ENCODE measurements at places on chromosomes 5 and 9. TPM values are rescaled to one million over a fixed set of nuclear protein-coding genes. Genes with fewer than 3 reads are reported as not detected.

- DNase-seq = no peak
- H3K4me1 ChIP-seq = no peaks in the 10 kb centered on the region
- no peak overlapping the region for H3K4me3 ChIP-seq
- H3K27ac ChIP-seq = no peak overlapping the region
- H3K27me3 ChIP-seq = no peaks in the 10 kb centered on the region
Measured at GRCh38 chr5:91229031-91229727, 153.9 kb downstream of the ARRDC3 start.

- DNase-seq = no peak
- H3K36me3 ChIP-seq = no peaks in the 10 kb centered on the region
- H3K27me3 ChIP-seq = no peaks in the 10 kb centered on the region
- H3K27ac ChIP-seq = no peak overlapping the region
- no peak overlapping the region for H3K4me3 ChIP-seq
- H3K4me1 ChIP-seq = peaks cover 15% of the 10 kb centered on the region
Measured at GRCh38 chr5:116759860-116760640, 185.4 kb upstream of the SEMA6A start.

DNA sequence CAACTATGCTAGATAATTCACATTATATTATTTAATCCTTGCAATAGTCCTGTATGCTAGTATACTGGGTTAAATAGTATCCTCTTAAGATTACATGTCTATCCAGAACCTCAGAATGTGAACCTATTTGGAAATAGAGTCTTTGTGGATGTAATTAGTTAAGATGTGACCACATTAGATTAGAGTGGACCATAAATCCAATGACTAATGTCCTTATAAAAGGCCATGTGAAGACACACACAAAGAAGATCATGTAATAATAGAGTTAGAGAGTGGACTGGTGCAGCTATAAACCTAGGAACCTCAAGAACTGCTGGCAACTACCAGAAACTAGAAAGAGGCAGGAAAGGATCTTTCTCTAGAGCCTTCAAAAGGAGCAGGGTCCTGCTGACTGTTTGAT lies 263.6 kb upstream of the PTGER4 start:
- H3K27ac ChIP-seq = no peak overlapping the region
- H3K27me3 ChIP-seq = peaks cover 5% of the 10 kb centered on the region
- H3K4me3 ChIP-seq = no peak overlapping the region
- DNase-seq = no peak
- no peaks in the 10 kb centered on the region for H3K36me3 ChIP-seq

GRCh38 chr5:172059661-172060100 lies 53.2 kb upstream of the FBXW11 start:
- no peak for DNase-seq
- no peaks in the 10 kb centered on the region for H3K27me3 ChIP-seq
- peaks cover 26% of the 10 kb centered on the region for H3K36me3 ChIP-seq
- no peak overlapping the region for H3K4me3 ChIP-seq
- H3K27ac ChIP-seq = no peak overlapping the region

DNA sequence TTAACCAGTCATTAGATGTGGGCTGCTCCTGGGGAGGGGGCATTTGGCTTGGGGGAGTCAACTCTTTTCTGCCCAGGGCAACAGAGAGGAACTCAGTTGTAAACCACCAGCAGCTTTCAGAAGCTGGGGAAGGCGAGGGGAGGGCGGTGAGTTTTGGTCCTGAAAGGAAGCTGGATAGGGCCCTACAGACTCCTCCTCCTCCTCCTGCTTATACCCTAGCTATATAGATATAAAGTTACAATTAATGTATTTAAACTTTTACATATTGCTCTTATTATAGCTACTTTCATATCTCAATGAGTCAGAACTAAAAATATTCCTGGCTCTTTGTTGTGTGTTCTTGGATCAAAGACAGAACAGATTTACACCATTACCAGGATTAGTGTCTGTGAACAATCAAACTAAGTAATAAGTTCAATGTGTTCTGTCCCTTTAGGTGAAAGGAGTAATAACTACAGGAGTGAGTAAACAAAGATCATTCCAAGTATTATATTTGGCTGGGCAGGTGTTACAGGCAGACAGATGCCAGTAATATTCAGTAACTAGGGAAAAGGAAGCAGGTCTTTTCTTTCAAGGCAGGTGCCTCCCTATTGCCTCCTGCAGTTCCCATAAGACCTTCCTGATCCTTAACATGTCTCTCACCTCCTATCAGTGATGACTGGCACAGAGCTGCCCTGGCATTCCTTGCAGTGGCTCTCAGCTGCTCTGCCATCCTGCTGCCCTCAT lies 20.5 kb upstream of the VPS13A start:
- no peak overlapping the region for H3K27ac ChIP-seq
- H3K27me3 ChIP-seq = peaks cover 25% of the 10 kb centered on the region
- H3K4me1 ChIP-seq = no peaks in the 10 kb centered on the region
- no peak for DNase-seq
- H3K36me3 ChIP-seq = no peaks in the 10 kb centered on the region

DNA sequence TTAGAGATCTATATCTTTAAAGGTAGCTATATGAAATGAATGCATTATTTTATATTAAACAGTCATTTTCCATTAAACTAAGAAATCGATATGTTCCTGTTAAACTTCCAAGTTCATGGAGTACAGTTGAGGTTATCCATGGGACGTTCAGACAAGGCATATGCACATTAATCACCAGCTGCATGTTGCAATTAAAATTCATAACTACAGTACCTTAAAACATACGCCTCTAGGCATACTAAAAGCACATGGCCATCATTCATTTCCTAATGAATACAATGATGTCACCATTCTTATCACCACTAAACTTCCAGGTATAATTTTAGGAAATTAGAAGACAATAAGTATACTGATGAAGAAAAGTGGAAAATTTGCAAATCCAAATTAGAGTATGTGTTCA lies 174.3 kb downstream of the CDH12 start:
- no peak for DNase-seq
- no peak overlapping the region for H3K27ac ChIP-seq
- no peak overlapping the region for H3K4me3 ChIP-seq
- H3K36me3 ChIP-seq = no peaks in the 10 kb centered on the region
- peaks cover 6% of the 10 kb centered on the region for H3K4me1 ChIP-seq

DNA sequence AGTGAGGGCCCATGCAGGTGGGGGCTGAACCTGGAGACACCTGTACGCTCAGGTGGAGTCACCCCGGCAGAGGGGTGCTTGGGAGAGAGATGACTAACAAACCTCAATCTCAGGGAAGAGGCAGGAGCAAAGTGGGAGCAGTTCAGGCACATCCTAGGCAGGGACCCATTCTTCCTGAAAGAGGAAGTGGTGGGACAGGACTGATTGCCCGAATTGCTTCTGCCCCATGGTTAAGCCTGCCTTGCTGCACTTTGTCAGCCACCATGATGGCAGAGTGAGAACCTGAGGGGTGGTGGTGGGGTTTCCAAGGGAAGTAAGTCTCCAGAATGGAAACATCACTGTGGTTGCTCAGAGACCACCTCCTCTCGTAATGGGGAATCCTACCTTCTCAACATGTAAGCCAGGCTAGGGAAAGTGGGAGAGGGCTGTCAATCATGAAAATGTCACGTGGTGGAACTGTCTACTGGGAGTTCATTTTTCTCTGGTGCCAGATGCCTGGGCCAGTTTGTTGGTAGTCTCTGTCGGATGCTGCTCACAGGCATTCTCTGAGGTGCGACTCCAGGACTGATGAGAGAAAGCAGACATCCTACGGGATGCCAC lies 150.4 kb downstream of the HSPA4 start:
- DNase-seq = no peak
- peaks cover 3% of the 10 kb centered on the region for H3K36me3 ChIP-seq
- H3K4me3 ChIP-seq = no peak overlapping the region
- H3K27ac ChIP-seq = no peak overlapping the region
- H3K4me1 ChIP-seq = peaks cover 9% of the 10 kb centered on the region
- H3K27me3 ChIP-seq = peaks cover 21% of the 10 kb centered on the region

DNA sequence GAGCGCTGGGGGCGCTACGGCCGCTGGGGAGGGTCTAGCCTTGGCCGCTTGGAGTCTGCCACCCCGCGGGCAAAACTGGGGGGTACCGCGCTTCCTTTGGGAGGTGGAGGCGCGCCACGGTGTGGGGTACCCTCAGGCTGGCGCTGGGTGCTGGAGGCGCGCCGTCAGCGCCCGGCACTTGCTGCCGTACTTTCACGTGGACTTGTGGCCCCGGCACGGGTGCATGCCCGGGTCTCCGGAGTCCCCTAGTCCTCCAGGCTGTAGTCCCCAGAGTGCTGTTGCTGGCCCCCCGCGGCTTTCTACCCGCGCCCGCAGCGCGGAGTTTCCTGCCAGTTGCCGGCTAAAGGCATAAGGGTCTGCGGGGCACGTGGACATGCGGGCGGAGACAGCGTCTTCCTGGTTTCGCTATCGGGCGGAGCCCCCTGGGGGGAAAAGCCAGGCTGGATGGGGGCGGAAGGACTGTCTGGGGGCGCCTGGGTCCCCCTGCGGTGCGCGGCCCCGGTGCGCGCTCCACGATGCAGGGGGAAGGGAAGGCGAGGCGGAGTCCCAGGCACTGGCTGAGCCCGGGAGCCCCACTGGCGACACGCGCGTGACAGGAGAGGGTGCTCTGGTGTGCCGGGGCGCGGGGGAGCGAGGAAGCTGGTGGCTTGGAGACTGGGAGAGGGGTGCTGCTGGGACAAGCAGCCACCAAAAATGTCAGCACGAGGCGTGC lies 666 bp downstream of the PPARGC1B start:
- no peaks in the 10 kb centered on the region for H3K36me3 ChIP-seq
- H3K27me3 ChIP-seq = peaks cover 33% of the 10 kb centered on the region
- peak; percentile 74 for DNase-seq

DNA sequence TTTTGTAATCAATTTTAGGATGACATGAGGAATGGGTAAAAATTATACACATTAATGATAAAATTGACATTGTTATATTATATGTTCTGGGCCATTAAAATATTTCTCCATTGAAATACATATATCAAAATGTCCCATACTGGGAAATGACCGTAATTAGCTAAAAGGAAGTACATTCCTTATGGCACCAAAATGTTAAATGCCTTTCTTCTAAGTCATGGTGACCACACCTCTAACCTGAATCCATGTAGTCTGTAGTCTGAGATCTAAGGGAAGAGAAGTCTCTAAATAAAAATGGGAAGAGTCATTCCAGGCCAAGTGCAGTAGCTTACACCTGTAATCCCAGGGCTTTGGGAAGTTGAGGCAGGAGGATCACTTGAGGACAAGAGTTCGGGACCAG lies 10.0 kb upstream of the GDA start:
- H3K4me3 ChIP-seq = no peak overlapping the region
- DNase-seq = no peak
- peaks cover 3% of the 10 kb centered on the region for H3K36me3 ChIP-seq
- H3K27ac ChIP-seq = peak overlapping the region; percentile 53

DNA sequence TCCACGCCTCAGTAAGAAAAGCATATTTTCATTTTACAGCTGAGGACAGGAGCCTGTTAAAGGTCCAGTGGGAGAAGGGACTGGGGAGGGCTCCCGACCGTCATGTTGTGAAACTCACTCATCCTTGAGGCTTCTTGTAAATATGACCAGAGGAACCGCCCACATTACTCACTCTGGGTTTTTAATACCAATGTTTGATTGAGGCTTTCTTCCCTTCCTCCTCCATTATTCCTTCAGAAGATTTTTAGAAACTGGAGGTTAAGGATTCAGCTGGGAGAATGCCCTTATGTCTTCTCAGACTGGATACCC lies 61.4 kb upstream of the GLRX start:
- peaks cover 3% of the 10 kb centered on the region for H3K4me1 ChIP-seq
- peaks cover 8% of the 10 kb centered on the region for H3K36me3 ChIP-seq
- DNase-seq = no peak
- no peaks in the 10 kb centered on the region for H3K27me3 ChIP-seq

- no peaks in the 10 kb centered on the region for H3K36me3 ChIP-seq
- no peak overlapping the region for H3K27ac ChIP-seq
- no peaks in the 10 kb centered on the region for H3K27me3 ChIP-seq
Measured at GRCh38 chr9:103471241-103471640, 476.1 kb downstream of the CYLC2 start.

- H3K36me3 ChIP-seq = peaks cover 30% of the 10 kb centered on the region
- H3K4me3 ChIP-seq = no peak overlapping the region
- no peak for DNase-seq
Measured at GRCh38 chr9:112218908-112219307, 43.8 kb upstream of the SUSD1 start.

GRCh38 chr9:9942764-9943424 lies 669.9 kb downstream of the PTPRD start:
- H3K4me1 ChIP-seq = peaks cover 4% of the 10 kb centered on the region
- H3K4me3 ChIP-seq = no peak overlapping the region
- H3K27me3 ChIP-seq = no peaks in the 10 kb centered on the region
- peak; percentile 84 for DNase-seq

- DNase-seq = no peak
- no peaks in the 10 kb centered on the region for H3K36me3 ChIP-seq
- H3K4me1 ChIP-seq = peaks cover 9% of the 10 kb centered on the region
- H3K27me3 ChIP-seq = no peaks in the 10 kb centered on the region
Measured at GRCh38 chr9:124797343-124798103, 20.6 kb downstream of the OLFML2A start.

DNA sequence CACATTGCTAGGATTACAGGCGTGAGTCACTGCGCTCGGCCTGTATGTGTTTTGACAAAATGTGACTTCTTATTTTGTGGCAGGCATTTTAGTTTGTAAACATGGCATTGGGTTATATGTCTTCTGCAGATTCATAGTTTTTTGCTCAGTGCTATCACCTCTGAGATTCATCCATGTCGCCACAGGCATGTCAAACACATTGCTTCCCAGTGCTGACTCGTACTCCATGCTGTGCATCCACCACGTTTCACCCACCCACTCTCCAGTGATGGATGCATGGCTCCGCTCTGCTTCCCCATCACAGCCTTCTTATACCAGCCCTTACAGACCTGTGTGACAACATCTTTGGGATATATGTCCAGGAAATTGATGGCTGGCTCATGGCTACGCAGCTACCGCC lies 158.8 kb downstream of the GAS1 start:
- H3K27me3 ChIP-seq = peaks cover 19% of the 10 kb centered on the region
- H3K4me3 ChIP-seq = no peak overlapping the region
- no peak for DNase-seq
- H3K4me1 ChIP-seq = peaks cover 31% of the 10 kb centered on the region
- H3K27ac ChIP-seq = no peak overlapping the region
- H3K36me3 ChIP-seq = no peaks in the 10 kb centered on the region

The ADRB2 gene
- total RNA-seq = 0.81 TPM

The DCANP1 gene
- total RNA-seq = not detected

The PIP5K1B gene
- 9.8 TPM for total RNA-seq

The MARCOL gene
- not detected for total RNA-seq

The TMEM174 gene
- total RNA-seq = not detected

The LIFR gene
- total RNA-seq = 32.7 TPM

The ARL10 gene
- total RNA-seq = 23.4 TPM

The TNFAIP8 gene
- total RNA-seq = 11.8 TPM

The OGN gene
- not detected for total RNA-seq

The SLC12A7 gene
- total RNA-seq = 57.6 TPM

The CDX1 gene
- total RNA-seq = 5.0 TPM

Measured in type B pancreatic cell (in vitro differentiated cells).